H9 (cell line): ENCODE measurements at places on chromosomes 2 and 18. TPM values are rescaled to one million over a fixed set of nuclear protein-coding genes. Genes with fewer than 3 reads are reported as not detected.

The SPEG gene
- 23.7 and 25.2 TPM in 2 replicates for total RNA-seq

The PUS10 gene
- 2.3 TPM in 2 replicates for total RNA-seq

The SPDYA gene
- 0.52 and 1.1 TPM in 2 replicates for total RNA-seq

DNA sequence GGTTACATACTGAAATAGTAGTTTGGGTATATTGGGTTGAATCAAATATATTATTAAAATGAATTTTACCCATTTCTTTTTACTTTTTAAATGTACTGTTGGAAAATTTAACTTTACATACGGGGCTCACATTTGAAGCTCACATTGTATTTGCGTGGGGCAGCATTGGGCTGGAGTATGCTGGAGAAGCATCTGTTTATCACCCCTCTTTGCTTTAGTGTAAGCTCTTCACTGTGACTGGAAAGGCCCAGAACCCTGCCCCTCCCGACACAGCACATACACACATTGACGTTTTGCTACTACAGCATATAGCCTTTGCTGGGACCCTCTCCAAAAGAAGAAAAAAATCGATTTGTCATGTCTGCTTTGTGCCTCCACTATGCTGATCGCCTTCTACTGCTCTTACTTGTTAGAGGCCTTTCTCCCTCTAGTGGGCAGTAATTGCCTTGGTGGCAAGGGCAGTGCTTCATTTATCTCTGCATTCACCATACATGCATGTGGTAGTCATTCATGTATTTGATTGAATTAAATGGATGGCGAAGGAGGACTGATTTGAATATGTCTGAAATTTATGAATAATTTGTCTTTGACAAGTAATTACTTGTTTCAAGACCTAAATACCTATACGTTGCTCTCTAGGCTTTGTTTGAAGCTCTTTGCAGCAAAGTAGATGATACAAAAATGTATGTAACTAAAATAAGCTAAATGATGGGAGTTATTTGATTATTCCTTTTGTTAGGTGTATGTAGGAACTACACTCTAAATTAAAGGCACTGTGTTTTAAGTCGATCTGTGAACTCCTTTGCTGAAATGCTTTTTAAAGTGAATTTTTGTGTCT, 37.4 kb downstream of the VAPA start:
- peak; percentile 63 for DNase-seq

- peak; percentile 75 for DNase-seq
These were observed 103.4 kb downstream of the SEPTIN10 start for GRCh38 chr2:109510136-109511028.

DNA sequence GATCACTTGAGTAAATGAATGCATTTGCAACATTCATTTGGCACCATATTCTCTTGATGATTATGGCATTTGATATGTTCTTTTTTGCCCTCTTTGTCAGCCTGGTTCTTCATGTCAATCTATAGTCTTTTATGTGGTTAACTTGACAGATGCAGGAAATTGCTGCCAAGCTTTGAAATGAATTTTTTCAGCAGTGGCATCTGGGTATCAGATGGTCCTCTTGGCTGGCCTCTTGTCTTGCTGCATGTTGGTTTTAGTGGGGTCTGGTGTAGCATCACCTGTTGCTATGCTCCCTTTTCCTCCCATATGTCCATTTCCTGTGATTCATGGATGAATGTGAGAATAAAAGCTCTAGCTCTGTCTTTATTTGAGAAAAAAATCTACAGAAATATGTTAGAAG, 119.9 kb downstream of the DPP4 start:
- DNase-seq: no peak

DNA sequence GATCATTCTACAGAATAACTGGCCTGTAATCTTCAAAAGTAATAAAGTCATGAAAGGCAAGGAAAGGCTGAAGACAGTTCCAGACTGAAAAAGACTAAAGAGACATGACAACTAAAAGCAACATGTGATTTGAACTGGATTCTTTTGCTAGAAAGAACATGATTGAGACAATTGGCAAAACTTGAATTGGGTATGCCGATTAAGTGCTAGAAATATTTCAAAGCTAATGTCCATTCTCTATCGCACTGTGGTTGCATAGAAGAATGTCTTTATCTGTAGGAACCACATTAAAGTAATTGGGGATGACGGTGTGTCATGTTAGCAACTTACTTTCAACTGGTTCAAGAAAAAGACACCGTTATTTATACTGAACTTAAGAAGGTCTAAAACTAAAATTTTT, 98.5 kb downstream of the EXOC6B start:
- no peak for DNase-seq

- no peak for DNase-seq
These were observed 19.9 kb downstream of the TRAPPC12 start for GRCh38 chr2:3399381-3399780.

DNA sequence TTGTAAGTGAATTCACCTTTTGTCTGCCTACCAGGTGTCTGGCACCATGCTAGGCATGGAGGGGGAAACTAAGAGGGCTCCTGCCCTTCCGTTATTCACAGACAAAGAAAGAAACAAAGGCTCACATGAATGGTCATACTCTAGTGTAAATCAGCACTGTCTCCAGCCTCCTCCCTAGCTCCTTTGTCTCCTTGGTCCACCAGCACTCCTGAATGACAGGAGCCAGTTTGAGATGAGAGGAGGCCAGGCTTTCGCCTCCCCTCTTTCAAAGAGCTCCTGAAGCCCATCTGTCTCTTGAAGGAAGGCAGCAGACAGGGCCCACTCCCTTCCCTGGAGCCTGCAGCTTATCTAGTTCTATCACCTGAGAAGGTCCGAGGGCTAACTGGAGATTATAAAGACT, 18.7 kb downstream of the SATB2 start:
- DNase-seq: no peak

DNA sequence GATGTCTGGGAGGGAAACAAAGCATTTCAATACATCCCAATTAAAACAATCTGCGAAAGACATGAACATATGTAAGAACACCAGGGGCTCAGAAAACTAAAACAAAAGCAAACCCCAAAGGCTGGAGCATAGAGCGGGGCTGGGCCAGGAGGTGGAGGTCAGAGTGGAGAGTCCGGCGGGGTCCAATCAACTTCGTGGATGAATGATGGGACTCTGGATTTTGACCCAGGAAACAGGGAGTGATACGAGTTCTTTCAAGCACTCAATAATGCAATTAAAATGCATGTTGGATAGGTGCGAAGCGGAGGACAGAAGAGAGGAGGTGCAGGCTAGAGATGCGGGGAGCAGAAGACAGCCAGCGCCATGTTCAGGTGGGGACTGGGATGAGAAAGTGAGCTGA, 200.7 kb upstream of the PXDN start:
- no peak for DNase-seq

GRCh38 chr18:3872641-3873040, 422.7 kb downstream of the TGIF1 start:
- DNase-seq: no peak
